ENCODE measurements at places on chromosomes 3 and 15. TPM values are rescaled to one million over a fixed set of nuclear protein-coding genes. Genes with fewer than 3 reads are reported as not detected.

DNA sequence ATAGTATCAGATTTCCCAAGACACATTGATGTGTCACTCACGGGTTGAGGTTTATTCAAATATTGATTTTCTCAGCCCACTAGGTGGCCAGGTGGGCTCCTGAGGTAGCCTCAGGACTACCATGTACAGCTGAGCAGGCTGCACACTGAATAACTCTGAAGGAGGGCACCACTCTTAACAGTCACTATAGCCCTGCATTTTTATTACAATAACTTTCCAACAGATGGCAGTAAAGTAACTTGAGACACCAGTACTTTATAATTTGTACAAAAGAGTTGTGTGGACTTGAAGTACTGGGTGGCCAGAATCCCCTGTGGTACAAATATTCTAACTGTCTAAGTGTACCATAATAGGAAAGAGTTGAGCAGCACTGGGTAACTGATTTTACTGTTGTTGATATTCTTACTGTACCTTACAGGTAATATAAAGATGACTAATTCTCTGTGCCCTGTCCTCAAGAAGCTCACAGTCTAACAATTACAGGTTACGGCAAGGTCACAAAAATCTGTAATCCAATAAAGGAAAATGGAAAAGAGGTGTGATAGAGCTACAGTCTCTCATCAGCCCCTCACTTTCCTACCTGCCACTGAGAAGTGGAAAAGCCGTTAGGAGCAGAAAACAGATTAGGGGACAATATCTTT lies 76.0 kb downstream of the ETFA start:
- DNase-seq = peak; percentile 34

GRCh38 chr3:71944482-71945065 lies 159.6 kb upstream of the PROK2 start:
- no peak for DNase-seq

DNA sequence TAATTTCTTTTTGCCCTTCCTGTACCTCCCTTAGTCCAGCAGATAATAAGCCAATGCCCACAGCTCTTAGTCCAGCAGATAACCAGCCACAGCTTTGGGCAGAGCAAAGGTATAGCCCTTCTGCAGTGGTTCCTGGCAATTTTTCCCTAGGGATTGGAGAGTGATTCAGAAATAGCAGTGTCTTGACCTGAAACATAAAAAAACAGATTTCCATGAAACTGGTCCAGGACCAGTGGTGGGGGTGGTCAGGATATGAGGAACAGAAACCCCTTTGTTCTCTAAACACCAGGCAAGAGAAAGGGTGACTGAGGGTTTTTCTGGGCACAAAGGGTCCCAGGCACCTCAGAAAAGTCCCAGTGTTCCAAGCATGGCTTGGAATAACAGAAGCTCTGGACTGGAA lies 103.4 kb downstream of the ARRDC4 start:
- DNase-seq = no peak

- peak; percentile 51 for DNase-seq
Measured at GRCh38 chr3:168134931-168135330, 39.2 kb upstream of the GOLIM4 start.

- no peak for DNase-seq
Measured at GRCh38 chr3:123285931-123286307, 84.2 kb downstream of the SEC22A start.

GRCh38 chr15:66956672-66957430 lies 108.6 kb upstream of the SMAD3 start:
- DNase-seq = no peak

- peak; percentile 53 for DNase-seq
Measured at GRCh38 chr3:194512895-194513601, 26.2 kb upstream of the ATP13A3 start.

DNA sequence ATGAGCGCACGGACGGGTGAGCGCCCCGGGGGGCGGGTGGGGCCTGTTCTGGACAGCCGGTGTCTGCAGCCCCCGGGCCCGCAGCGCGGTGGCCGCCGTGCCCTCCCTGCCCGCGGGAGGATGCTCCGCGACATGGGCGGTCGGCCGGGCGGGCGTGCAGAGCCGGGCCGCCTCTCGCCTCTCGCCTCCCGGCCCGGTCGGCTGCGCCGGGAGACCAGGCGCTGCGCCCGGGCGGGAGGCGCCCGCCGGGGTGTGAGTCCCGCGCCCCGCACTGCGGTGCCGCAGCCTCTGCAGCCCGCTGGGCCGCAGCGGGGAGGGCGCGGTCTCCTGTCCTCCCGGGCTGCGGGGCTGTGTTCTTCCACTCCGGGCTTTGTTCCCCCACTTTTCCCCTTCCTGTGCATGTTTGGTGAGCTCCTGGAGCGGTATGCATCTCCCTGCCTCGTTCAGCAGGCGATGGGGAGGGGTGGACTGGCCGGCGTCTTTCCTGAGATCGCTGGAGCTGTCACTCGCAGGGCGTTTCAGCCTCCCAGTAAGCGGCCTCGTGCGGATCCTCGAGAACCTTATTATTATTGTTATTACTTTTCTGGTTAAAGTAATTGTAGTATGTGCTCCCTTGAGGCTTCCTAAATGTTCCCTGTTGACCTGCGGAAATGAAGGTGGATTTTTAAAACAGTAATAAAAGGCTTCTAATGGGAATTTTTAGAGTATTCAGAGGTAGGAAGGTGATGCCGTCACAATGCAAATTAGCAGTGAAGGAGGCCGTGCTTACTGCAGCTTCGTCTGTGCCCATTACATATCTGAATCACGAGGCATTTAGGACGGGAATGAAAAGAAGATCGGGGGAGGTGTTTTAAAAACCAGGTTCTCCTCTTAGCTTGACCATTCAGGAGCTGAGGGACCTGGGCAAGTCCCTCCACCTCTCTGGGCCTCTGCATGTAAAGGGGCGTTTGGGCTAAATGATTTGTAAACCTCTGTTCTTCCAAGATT lies 593 bp downstream of the TMOD2 start:
- peak; percentile 23 for DNase-seq

- DNase-seq = no peak
Measured at GRCh38 chr15:67340630-67341029, 86.0 kb downstream of the IQCH start.

DNA sequence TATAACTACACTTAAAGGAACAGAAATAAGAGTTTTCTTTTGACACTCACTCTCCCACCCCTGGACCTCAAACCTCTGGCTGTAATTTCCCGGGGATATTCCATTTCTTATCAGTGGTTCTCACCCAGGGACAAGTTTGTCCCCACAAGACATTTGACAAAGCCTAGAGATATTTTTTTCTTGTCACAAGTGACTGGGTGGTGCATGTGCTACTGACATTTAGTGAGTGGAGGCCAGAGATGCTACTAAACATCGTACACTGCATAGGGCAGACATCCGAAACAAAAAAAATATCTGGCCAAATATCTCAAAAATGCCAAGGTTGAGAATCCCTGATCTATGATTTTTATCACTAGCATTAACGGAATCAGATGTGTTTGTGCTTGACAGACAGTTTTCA lies 168.0 kb upstream of the FRMD4B start:
- DNase-seq = no peak

DNA sequence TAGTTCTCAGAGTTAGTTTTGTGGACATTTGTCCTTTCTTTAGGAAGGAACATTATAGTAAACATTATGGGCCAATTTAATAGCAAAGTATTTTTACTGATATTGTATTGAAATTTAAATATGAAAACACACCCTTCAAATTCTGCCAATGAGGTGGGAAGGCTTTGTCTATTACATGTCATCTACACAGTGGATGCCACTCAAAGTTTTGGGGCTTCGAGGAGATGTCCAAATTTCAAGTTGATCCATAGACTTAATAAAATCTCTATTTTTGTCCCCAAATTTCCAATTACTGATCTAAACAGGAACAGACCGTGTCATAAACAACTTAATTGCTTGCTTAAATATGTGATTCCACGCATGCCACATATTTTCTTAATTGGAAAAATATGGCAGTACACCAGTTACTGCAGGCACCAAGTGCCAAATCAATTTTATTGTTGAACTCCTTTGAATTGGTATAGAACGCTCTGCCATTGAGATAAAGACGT lies 1.7 kb downstream of the SHOX2 start:
- DNase-seq = no peak

DNA sequence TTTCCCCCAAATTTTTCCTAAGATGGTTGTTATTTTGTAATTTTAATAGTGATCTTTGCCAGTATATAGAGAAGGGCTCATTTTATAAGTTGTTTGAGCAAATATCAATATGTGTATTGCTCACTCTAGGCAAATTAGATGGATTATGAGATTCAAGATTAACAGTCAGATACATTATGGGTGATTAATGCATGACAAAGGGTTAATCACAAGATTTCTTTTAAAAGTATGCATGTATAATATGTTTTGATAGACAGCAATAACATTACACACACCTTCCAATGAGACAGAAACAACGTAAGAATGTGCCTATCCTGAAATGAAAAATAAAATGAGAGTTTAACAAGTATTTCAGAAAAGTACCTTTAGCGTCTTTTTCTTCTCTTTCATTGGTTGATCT lies 547.6 kb upstream of the AGTR1 start:
- DNase-seq = no peak

- DNase-seq = no peak
Measured at GRCh38 chr3:33442190-33442589, 2.0 kb upstream of the UBP1 start.

PIERCE2 gene
- total RNA-seq = 20.4 TPM

RPL15 gene
- 4,358 TPM for total RNA-seq

SFMBT1 gene
- total RNA-seq = 2.0 TPM

MOBP gene
- not detected for total RNA-seq

DNASE1L3 gene
- total RNA-seq = not detected

BFSP2 gene
- total RNA-seq = not detected

GREM1 gene
- total RNA-seq = not detected

THAP10 gene
- total RNA-seq = 7.2 TPM

CHAC1 gene
- 12.7 TPM for total RNA-seq

WDR93 gene
- 1.5 TPM for total RNA-seq
